ENCODE measurements at places on chromosomes 16 and 17.

DNA sequence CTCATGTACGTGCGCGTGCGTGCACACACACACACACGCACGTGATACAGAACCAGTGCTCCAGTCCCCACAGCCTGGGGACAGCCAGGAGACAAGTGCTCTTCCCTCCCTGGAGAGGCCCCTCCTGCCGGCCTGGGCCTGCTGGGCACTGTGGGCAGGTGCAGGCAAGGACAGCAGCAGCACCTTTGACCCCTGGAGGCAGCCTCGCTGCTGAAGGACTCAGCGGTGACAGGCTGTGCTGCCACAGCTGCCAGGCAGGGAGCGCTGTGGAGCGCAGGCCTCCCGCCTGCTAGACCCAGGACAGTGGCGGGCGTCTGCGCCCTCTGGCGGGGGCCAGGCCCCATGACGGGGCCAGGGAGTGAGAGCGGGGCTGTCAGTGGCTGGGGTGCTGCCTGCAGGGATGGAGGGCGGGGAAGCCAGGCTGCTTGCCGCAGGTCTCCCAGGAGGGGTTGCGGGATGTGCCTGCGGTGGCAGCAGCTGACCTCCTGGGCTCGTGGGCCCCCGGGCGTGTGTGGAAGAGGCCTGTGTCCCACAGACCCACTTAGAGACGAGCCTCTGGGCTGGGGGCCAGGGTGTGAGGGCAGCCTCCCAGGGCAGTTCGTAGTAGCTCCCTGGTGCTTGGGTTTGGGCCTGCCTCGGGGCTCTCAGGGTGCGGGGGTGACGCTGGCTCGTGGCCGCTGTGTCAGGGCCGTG lies 63.5 kb upstream of the PVALEF start:
- DNase-seq = peak; percentile 89

DNA sequence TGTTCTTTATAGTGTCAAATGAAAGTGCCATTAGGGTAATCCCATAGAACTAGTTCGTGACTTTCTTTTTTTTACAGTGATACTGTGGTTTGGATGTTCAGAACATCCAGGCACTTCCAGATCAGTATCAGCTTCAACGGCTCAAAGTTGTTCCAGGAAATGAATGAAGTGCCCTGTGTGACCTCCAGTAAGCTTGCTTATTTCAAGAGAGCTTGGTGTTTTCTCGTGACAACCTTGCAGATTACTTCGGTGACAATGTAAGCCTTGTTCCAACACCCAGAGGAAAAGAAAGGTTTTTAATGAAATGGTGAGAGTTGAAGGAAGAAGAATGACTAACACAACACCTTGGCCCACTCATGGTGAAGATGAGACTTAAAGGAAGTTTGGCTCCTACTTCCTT lies 16.0 kb upstream of the KCNJ16 start:
- no peak for DNase-seq

- DNase-seq = no peak
These were observed 173.1 kb upstream of the IRX3 start for GRCh38 chr16:54459509-54460262.

- DNase-seq = no peak
These were observed 84.7 kb downstream of the PLCG2 start for GRCh38 chr16:81863630-81864352.

- no peak for DNase-seq
These were observed 11.2 kb upstream of the CPSF4L start for GRCh38 chr17:73272906-73273218.

DNA sequence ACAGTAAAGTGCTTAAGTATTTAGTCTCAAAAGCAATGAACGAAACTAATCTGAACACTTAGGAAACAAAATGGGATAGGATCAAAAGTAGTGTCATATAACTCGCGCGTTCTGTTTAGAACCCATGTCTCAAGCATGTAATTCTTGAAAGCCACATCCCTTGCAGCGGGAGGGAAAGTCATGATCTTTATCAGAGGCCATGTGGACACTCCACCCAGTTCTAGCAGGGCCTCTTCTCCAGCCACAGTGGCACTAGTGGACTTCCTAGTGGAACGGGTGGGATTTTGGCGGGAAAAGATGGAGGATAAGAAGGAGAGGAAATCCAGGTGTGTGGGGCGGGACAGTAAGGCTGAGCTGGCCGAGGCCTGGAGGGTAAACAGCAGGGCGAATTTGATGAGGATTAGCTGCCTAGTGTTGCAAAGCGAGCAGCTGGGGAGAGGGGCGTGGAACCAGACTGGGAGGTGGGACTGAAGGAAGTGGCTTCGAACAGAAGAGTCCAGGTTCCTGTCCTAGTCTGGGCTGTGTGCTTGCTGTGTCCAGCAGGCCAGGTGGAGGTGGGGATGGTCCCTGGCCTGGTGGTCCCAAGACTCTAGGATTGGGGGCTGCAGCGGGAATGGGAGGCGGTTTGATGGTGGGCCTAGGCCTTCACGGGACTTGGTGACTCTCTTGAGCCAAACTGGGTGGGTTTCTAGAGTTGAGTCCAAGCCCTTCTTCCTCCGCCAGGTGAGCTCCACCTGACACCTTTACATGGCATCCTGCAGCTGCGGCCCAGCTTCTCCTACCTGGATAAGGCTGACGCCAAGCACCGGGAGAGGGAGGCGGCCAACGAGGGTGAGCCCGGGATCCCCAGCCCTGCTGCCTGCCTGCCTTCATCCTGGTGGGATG lies 15.9 kb downstream of the POLR3E start:
- DNase-seq = no peak

- DNase-seq = no peak
These were observed at the start of gene NOD2 for GRCh38 chr16:50692999-50693781. Gene NOD2 (plus strand): TSS chr16:50693606. CDS start chr16:50699496, 5,890 bp downstream.

- no peak for DNase-seq
These were observed 87.9 kb downstream of the ZNF423 start for GRCh38 chr16:49767998-49768397.

DNA sequence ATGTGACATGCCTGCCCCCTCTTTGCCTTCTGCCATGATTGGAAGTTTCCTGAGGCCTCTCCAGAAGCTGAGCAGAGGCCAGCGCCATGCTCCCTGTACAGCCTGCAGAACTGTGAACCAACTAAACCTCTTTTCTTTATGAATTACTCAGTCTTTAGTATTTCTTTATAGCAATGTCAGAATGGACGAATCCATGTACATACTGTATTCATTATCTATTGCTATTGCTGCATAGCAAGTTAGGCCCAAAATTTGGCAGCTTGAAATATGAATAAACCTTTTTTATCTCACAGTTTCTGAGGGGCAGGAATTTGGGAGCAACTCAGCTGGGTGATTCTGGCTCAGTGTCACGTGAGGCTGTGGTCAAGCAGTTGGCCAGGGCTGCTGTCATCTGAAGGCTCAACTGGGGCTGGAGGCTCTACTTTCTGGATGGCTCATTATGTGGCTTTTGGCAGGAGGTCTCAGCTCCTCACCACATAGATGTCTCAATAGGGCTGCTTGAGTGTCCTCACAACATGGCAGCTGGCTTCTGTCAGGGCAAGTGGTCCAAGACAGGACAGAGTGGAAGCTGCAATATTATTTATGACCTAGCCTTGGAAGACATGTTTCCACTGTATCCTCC lies 40.0 kb downstream of the SOCS1 start:
- DNase-seq = no peak

- no peak for DNase-seq
These were observed 4.2 kb downstream of the MTSS2 start for GRCh38 chr16:70681382-70682238.

GRCh38 chr17:61294286-61294685 lies 105.4 kb upstream of the TBX2 start:
- no peak for DNase-seq

DNA sequence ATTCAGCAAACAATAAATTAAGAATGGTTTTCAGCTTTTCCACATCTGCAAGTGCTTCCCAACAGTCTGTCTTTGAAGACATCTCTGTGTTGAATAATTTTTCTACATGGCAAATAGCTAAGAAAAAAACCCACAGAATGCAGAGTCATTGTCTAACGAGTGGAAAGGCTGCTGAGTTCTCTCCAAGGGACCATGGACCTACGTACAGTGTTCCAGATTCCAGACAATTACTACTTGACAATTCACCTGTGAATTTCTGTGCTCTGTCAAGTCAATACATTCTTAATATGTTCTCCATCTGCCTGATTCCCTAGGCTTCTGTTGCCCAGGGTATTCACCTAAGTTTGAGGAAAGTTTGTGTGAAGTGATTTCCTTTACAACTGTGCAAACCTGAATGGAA lies 83.8 kb upstream of the CA10 start:
- DNase-seq = no peak

GRCh38 chr17:29255926-29256522 lies 9.4 kb downstream of the CRYBA1 start:
- no peak for DNase-seq

DNA sequence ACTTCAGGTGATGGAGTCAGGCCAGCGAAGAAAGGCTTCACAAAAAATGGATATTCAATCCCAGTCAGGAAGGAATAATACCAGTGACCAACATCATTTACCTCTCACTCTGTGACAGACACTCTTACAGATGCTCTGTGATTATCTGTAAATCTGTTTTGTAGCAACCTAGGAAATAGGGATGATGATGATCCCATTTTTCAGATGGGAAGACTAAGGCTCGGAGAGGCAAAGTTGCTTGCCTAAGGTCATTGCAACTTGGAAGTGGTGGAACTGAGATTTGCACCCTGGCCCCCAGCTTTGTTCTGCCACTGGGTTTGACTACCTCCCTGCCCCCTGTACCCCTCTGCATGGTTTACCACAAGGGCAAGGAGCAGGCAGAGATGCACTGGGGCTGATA lies 14.1 kb upstream of the WSCD1 start:
- DNase-seq = no peak

GRCh38 chr17:56064506-56064905 lies 88.8 kb upstream of the ANKFN1 start:
- DNase-seq = no peak

DNA sequence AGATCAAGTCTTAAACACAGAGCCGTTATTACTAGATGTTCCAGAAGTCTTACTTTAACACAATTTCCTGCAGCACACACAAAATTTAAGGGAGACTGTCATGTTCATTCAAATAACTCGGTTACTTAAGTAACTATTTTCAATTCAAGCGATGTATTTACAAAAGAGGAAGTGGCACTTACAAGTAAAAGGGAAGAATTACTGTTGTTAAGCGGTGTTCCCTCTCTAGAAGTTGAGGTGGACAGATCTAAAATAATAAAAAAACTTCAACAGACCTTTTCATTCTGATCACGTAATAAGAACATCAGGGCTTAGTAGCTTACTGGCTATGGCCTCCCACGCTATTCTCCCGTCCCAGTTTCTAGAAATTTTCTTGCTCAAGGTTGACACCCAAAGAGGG lies 26.2 kb upstream of the TXNDC11 start:
- no peak for DNase-seq

DNA sequence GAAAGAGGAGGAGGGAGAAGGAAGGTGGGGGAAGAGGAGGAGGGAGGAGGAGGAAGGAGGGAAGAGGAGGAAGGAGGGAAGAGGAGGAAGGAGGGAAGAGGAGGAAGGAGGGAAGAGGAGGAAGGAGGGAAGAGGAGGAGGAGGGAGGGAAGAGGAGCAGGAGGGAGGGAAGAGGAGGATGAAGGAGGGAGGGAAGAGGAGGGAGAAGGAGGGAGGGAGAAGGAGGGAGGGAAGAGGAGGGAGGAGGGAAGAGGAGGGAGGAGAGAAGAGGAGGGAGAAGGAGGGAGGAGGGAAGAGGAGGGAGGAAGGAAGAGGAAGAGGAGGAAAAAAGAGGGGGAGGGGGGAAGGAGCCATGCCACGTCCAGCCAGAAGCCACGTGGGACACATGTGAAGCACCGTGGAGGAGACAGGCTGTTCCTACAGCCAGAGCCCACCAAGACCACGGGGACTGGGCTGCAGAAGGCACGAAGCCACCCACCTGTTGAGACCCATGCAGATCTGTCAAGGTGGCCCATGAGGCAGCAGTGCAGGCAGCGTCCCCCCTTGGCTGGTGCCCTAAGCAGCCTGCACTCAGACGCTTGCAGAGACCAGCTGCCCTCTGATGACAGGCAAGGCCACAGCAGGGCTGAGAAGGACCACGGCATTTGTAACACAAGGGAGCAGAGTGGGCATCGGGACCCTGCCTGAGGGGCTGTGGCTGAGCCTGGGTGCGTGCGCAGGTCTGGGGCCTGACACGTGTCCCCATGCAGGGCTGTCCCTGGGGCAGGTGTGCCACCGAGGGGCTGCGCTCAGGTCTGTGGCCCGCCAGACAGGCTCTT lies 10.3 kb downstream of the NDUFAF8 start:
- DNase-seq = no peak

DNA sequence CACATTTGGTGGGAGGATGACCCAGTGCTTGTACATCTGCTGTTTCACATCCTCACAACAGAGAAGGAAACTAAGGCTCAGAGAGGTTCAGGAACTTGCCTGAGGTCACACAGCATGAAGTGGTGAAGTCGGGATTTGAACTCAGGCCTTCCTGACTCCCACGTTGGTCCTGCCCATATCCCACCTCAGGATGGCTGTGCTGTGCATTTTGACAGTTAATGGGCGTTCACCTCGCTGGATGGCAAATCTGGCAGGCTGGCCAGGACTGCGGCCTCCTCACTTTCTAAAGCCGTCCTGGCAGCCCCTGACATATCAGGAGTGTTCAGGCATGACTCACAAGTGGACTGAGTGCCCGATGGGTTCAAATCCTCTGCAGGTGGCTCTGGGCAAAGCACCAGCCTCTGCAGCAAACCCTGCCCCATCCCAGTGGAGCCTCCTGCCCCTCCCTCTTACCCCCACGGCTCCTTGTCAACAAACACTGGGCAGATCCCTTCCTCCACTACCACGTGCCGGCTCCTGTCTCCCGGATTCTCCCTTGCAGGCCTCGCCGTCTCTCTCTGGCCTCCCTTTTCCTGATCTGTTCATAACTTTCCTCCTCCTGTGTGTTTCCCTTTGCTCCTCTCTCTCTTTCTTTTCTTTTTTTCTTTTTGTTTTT lies 29.2 kb downstream of the SOCS3 start:
- peak; percentile 98 for DNase-seq

DNA sequence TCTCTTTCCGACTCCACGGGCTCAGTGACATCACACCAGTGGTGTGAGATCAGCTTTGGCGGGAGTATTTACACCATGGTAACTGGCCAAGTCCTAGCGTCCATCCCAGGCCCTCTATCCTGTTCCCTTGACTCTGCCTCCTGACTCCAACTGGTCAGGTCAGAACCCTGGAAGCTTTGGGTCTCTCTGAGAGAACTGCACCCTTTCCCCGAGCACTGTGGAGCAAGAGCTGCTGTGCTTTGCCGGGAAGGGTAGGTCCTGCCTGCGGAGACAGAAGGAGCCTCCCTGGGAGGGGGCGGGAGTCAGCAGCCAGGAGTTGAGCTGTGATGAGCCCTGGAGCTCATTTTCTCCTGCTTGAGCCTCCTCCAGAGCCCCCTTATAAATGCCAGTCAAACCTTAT lies 212.1 kb upstream of the TNRC6C start:
- no peak for DNase-seq

- DNase-seq = no peak
These were observed 12.9 kb upstream of the ZKSCAN2 start for GRCh38 chr16:25270577-25270976.

GRCh38 chr16:21989133-21989532 lies 11.8 kb downstream of the PDZD9 start:
- DNase-seq = no peak

- no peak for DNase-seq
These were observed 152.9 kb upstream of the C16orf82 start for GRCh38 chr16:26913851-26914250.

DNA sequence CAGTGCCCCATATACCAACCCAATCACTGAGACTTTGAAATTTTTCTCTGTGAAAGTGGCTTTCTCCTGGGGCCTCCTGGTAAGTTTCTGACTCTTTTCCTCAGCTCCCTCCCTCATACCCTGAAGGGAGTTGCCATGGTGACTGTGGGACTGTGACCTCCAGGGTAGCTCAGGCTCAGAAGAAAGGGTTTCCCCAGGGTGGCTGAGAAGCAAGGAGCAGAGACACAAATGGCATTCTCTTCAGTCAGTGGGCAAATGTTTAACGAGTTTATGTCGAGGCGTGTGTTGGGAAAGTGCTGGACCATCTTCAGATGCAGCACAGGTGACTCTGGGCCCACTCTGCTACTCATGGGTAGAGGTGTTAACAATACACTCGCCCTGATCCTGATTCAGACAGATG lies 46.8 kb downstream of the MRPS23 start:
- DNase-seq = no peak
